Right lobe of liver (tissue), 6 donors: ENCODE measurements at places on chromosomes 16 and 17. TPM values are rescaled to one million over a fixed set of nuclear protein-coding genes. Genes with fewer than 3 reads are reported as not detected.

Gene GAS2L2
- total RNA-seq, result not detected

Gene PDF
- total RNA-seq, result 13.8 TPM

Gene SLC5A10
- total RNA-seq, result not detected

Gene PHOSPHO1
- not detected for total RNA-seq

Gene KIF2B
- total RNA-seq, result not detected

Gene HSDL1
- total RNA-seq, result 4.3 TPM

Gene CCL13
- total RNA-seq, result not detected

Gene KRT28
- total RNA-seq, result not detected

Gene ITGB4
- 2.0 TPM for total RNA-seq

Gene PYCARD
- total RNA-seq, result 14.9 TPM

Gene MED13
- total RNA-seq, result 36.3 TPM

Gene SLC16A6
- total RNA-seq, result 0.44 TPM

Gene CCL15
- total RNA-seq, result 17.7 TPM

Gene ZNF646
- 4.7 TPM for total RNA-seq

Gene C16orf89
- not detected for total RNA-seq

Gene TUBG1
- 18.1 TPM for total RNA-seq

Gene OTOP3
- total RNA-seq, result not detected

Gene MYLK3
- total RNA-seq, result 0.06 TPM

Gene FN3K
- total RNA-seq, result 31.4 TPM

Gene KRT20
- total RNA-seq, result not detected

Gene GGA2
- total RNA-seq, result 26.5 TPM

Gene MPV17L
- total RNA-seq, result 14.3 TPM

Gene CACNG1
- not detected for total RNA-seq

Gene TMEM220
- 27.0 TPM for total RNA-seq

Gene ENPP7
- 43.2 TPM for total RNA-seq
